ENCODE measurements at places on chromosomes 12 and 14.

DNA sequence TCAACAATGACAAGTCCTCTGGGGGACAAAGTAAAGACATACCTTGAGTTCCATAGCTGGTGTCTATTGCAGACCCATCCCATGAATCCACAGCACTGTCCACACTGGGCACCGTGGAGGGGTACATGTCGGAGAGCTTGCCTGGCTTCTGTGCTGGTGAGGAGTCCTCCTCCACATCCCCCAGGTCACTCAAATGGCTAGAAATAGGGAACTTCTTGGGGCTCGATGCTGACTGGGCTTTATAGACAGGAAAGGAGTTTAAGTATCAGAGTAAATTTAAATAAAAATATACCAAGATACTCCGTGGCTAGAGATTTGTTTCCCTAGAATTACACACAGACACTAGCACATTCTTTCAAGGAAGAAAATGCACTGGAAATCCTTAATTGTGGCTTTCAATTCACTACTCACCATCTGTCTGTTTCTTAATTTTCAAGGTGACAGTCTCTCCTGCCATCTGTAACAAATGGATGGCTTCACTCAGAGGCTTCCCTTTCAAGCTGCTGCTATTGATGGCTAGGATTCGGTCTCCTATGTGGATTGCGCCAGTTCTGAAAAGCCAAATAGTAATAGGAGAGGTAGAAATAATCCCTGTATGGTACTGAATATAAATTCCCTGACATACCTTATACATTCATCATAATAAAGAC is 90.1 kb downstream of the HELB start:
- DNase-seq, result no peak

DNA sequence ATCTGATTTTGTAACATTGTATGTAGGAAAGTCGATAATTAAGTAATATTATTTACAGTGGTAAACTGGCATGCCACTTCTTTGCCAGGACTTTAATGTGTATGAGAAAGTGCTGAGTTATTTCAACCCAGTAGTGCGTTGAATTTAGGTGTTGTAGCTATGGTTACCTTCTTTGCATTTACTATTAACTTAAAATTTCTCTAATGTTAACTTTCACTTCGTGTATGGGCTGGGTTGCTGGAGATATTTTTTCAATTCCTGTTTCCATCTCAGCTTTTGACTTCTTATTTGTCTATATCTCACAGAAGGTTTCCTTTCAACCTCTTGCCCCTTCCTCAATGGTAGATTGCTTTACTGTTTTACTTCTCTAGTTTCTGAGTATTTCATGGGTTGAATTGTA is 1345.6 kb downstream of the FSCB start:
- DNase-seq, result no peak

GRCh38 chr14:77183896-77184295 is 2.3 kb downstream of the TMEM63C start:
- no peak for DNase-seq

GRCh38 chr12:32964981-32965585 is 68.5 kb upstream of the PKP2 start:
- no peak for DNase-seq

- DNase-seq, result no peak
Measured at GRCh38 chr14:50095895-50096294, 20.5 kb downstream of the VCPKMT start.

GRCh38 chr12:132330549-132330881 is 1.1 kb upstream of the GALNT9 start:
- no peak for DNase-seq

- no peak for DNase-seq
Measured at GRCh38 chr12:30909349-30910037, 17.1 kb upstream of the TSPAN11 start.

DNA sequence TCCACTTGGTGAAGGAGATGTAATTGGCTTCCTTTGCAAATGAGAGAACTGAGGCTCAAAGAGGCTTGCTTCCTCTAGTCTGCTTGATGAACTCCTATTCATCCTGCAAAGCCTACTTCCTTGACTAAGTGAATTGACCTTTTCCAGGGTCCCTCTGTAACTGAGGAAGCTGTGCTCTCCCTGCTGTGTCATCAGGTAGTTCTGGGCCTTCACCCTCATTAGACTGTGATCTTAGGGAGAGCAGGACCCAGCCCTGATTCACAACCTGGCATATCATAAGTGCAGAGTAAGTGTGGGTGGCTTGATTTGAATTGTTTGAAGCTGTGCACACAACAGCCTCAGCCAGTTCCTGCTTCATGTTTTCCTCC is 16.3 kb downstream of the ASB2 start:
- DNase-seq, result no peak

- no peak for DNase-seq
Measured at GRCh38 chr12:24200010-24200409, 250.5 kb upstream of the SOX5 start.

DNA sequence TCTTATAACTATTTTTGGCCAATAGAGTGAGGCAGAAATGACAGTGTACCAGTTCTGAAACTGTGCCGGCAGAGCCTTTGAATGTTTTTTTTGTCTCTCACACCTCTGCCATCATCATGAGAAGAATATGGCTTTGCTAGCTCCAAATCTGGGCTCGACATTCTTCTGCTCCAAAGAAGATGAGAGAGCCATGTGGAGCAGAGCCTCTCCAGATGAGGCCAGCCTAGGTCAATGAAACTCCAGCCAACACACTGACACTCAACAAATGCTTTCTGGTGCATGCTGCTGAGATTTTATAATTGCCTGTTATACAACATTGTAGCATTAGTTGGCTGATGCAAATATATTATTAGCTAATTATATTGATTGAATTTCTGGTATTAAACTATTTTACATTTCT is 154.7 kb downstream of the SLC38A4 start:
- no peak for DNase-seq

Measured in CD8-positive, alpha-beta memory T cell (primary cell).